Activated T-helper 2 cell treated with anti-CD3 and anti-CD28 coated beads, Interferon-gamma antibody, Interleukin-2, Interleukin-4, amounts not matched to agents 10 μg/mL and 5 μg/mL and 100 μg/mL, durations not matched to agents 14 hours and 24 hours and 36 hours (primary cell): ENCODE measurements at places on chromosomes 16 and 17.

- peaks cover 31% of the 10 kb centered on the region for H3K36me3 ChIP-seq
- H3K27ac ChIP-seq, result no peak overlapping the region
- H3K4me3 ChIP-seq, result no peak overlapping the region
- H3K4me1 ChIP-seq, result peaks cover 7% of the 10 kb centered on the region
Observed at GRCh38 chr17:40264458-40265185, 23.1 kb upstream of the CDC6 start.

DNA sequence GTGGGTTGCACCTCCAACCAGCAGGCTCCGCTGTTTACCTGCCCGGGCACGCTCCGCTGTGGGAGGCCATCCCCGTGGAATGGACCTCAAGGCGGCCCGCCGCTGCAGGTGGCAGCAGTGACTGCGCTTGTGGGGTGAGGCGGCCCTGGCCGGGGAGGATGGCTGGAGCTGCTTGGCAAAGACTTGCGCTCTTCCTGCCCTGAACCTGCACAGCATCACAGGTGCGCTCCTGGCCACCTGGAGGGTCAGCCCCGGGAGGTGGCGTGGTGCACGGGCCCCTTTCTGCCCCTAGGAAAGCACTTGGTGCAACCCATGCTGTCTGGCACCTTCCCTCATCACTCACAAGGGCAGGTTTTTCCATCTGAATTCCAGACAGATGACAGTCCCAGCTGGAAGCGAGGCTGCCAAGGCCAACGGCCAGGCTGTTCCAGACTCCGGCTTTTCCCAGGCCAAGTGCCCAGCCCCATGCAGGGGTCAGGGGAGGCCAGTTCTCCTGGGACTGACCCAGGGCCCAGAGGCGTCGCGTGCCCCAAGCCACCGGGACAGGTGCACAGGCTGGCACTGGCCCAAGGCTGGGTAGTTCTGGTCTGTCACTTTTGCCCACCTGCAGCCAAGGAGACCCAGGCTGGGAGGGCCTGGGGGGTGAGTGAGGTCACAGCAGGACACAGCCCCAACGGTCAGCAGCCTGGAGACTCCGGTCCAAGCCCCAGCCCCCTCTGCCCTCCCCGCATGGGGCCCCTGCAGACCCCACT is 13.3 kb downstream of the UTS2R start:
- no peak overlapping the region for H3K27ac ChIP-seq
- no peak overlapping the region for H3K4me3 ChIP-seq
- H3K4me1 ChIP-seq, result peaks cover 3% of the 10 kb centered on the region
- no peak for DNase-seq

GRCh38 chr17:70825321-70826125 is 656.2 kb downstream of the KCNJ2 start:
- H3K27me3 ChIP-seq, result no peaks in the 10 kb centered on the region
- H3K4me3 ChIP-seq, result no peak overlapping the region
- DNase-seq, result no peak
- H3K4me1 ChIP-seq, result no peaks in the 10 kb centered on the region
- no peak overlapping the region for H3K27ac ChIP-seq

DNA sequence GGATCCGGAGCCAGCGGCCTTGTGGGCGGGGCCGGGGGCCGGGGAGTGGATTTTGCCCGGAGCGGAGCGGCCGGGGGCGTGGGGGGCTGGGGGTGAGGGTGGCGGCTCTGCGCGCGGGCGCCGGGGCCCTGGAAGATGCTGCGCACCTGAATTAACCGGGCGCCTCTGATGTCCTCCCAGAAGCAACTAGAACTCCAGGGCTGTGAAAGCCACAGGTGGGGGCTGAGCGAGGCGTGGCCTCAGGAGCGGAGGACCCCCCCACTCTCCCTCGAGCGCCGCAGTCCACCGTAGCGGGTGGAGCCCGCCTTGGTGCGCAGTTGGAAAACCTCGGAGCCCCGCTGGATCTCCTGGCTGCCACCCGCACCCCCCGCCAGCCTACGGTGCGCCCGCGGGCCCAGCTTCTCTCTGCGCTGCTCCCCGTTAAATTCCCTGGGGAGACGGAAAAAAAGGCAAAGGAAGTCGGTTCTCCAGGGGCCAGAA is 549 bp downstream of the SLC26A11 start:
- no peaks in the 10 kb centered on the region for H3K27me3 ChIP-seq
- peaks cover 24% of the 10 kb centered on the region for H3K4me1 ChIP-seq
- DNase-seq, result no peak
